ENCODE measurements at places on chromosomes 1 and 21.

- peak within 1 kb of the TSS; percentile 48 for H3K4me3 ChIP-seq
- DNase-seq, result no peak
- 0 out of 2 replicates have a peak, but pooled peaks cover 2% of the 10 kb centered on the region for H3K4me1 ChIP-seq
- H3K27me3 ChIP-seq, result peaks cover 5% of the 10 kb centered on the region
- peak within 1 kb of the TSS; percentile 77 for H3K27ac ChIP-seq
These were observed at the start of gene RAB13 for GRCh38 chr1:153985941-153986761. Gene RAB13 (minus strand): TSS chr1:153986339. CDS start chr1:153986236, 103 bp downstream.

DNA sequence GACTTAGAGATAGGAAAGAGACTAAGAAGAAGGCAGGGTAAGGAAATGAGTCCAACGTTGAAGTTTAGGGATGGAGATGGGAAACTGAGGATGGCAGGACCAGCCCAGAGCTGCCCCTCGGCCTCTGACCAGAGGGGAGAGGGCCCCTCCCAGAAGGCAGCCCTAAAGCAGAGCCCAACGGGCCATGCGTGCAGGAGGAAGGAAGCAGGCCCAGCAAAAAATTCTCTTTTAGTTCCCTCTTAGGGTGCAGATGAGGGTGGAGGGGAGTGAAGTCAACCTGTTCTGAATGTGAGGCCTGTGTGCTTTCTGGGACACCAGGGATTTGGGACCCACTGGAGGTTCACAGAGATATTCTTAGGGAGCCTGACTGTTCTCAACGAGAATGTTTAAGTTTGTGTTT lies 225.4 kb downstream of the RHOU start:
- no peaks in the 10 kb centered on the region for H3K4me1 ChIP-seq
- H3K27ac ChIP-seq, result no peak overlapping the region
- H3K27me3 ChIP-seq, result no peaks in the 10 kb centered on the region
- H3K36me3 ChIP-seq, result no peaks in the 10 kb centered on the region

- DNase-seq, result no peak
- H3K36me3 ChIP-seq, result no peaks in the 10 kb centered on the region
- H3K27ac ChIP-seq, result no peak overlapping the region
- no peak overlapping the region for H3K4me3 ChIP-seq
- no peaks in the 10 kb centered on the region for H3K27me3 ChIP-seq
- H3K4me1 ChIP-seq, result no peaks in the 10 kb centered on the region
These were observed 513.0 kb downstream of the NUF2 start for GRCh38 chr1:163834778-163835177.

- H3K4me3 ChIP-seq, result no peak overlapping the region
- H3K27me3 ChIP-seq, result no peaks in the 10 kb centered on the region
- no peaks in the 10 kb centered on the region for H3K4me1 ChIP-seq
- no peak for DNase-seq
- no peak overlapping the region for H3K27ac ChIP-seq
These were observed 116.8 kb downstream of the KCNJ6 start for GRCh38 chr21:37799211-37800056.

GRCh38 chr1:177306019-177306415 lies 135.3 kb downstream of the BRINP2 start:
- H3K36me3 ChIP-seq, result no peaks in the 10 kb centered on the region
- no peaks in the 10 kb centered on the region for H3K27me3 ChIP-seq
- H3K27ac ChIP-seq, result no peak overlapping the region
- no peaks in the 10 kb centered on the region for H3K4me1 ChIP-seq
- no peak overlapping the region for H3K4me3 ChIP-seq
- DNase-seq, result no peak

DNA sequence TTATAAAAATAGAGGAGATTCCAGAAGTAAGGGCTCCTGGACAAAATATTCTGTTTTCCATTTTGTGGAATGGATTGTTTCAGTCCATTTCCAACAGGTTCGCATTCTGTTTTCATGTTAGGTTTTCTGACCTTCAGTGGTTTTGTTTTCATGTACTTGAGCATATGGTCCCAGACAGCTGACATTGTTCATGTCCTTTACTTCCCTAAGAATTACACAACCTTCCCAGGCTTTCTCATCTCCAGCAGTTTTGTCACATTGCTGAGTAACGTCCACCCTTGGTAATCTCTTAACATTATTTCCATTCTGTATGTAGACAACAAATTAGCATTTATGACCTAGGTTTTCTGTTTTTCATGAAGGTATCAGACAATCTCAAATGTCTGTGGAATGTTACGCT lies 21.0 kb upstream of the ERRFI1 start:
- no peaks in the 10 kb centered on the region for H3K36me3 ChIP-seq

- no peak overlapping the region for H3K27ac ChIP-seq
- H3K27me3 ChIP-seq, result no peaks in the 10 kb centered on the region
- DNase-seq, result no peak
- H3K4me3 ChIP-seq, result no peak overlapping the region
These were observed 303.9 kb upstream of the DUSP10 start for GRCh38 chr1:222045786-222046185.

DNA sequence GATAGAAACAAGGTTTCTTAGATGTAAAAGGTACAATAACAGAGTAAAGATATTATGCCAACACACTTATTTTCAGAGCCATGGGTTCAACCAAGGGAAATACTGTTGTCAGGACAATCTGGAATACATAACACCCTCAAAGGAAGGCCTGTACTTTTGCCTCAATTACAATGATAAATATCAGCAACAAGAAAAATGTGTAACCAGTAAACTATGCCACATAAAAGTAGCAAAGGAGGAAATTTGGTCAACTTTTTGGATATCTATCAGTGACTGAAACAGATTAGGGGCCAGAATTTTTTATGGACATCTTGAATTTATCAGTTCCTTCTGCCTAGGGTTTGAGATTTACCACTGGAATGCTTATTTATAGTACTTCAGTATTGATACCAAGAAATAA lies 24.6 kb upstream of the RAP1GAP start:
- no peak overlapping the region for H3K27ac ChIP-seq
- H3K4me3 ChIP-seq, result no peak overlapping the region
- no peak for DNase-seq
- H3K4me1 ChIP-seq, result no peaks in the 10 kb centered on the region

DNA sequence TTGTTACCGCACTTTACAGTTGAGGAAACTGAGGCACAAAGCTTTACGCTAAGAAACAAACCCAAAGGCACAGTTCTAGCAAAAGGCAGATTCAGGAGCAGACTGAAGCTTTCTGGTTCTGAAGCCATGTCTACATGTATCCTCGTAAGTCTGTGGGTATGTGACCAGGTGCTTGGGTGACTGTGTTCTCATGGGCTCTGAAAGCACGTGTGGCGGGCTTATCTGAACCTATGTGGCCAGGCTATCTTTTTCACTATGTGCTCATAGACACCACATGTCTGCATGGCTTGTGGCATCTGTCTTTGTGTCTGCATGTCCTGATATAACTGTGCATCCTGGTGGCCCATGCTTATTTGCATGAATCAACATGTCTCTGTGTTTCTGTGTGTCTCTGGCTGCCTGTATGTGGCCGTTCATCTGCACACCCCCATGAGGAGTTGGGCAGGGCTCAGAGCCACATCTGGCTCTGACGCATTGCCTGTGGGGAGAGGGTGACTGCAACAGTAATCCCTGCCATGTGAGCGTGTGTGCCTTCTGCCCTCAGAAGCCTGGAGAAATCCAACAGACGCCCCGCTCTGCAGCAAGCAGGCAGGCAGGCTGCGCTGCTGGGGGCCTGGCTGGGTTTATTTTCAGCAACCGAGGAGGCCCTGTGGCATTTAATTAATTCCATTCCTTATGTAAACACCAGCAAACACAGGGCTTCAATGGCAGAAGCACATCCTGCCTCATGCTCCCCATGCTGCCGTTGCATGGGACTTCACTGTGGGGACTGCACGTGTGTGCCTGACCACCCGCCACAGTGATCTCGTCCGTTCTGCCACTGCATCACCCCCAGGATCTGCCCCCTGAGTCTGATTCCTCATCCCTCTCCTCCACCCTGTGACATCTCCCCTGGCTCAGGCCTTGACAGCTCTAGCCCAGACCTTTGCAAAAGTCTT lies 115.4 kb downstream of the TRABD2B start:
- no peak overlapping the region for H3K27ac ChIP-seq
- H3K27me3 ChIP-seq, result no peaks in the 10 kb centered on the region
- DNase-seq, result no peak
- H3K4me3 ChIP-seq, result no peak overlapping the region
- H3K4me1 ChIP-seq, result no peaks in the 10 kb centered on the region

DNA sequence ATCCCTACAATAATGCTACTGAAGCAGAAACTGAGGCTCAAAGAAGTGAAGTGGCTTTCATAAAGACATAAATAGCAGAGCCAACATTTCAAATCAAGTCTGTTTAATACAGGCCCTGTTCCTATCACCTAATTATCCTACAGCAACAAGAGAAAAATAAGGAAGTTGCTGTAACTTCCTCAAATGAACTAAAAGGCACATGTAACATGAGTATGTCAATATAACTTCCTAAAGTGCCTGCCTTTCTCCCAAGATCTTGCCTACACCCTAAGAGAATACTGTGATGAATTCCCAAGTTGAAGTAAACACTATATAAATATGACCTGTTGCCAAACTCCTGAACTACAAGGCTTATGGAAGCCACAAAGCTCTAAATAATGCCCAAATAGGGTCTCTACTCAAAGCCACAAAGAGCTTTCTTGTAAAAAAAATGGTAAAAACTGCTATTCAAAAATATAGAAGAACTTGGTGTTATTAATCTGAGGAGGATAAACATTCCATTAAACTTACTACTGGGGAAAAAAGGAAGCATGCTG lies 8.6 kb downstream of the BEND5 start:
- H3K36me3 ChIP-seq, result no peaks in the 10 kb centered on the region
- H3K27ac ChIP-seq, result no peak overlapping the region
- no peak for DNase-seq
- no peaks in the 10 kb centered on the region for H3K27me3 ChIP-seq
- no peaks in the 10 kb centered on the region for H3K4me1 ChIP-seq
- no peak overlapping the region for H3K4me3 ChIP-seq

DNA sequence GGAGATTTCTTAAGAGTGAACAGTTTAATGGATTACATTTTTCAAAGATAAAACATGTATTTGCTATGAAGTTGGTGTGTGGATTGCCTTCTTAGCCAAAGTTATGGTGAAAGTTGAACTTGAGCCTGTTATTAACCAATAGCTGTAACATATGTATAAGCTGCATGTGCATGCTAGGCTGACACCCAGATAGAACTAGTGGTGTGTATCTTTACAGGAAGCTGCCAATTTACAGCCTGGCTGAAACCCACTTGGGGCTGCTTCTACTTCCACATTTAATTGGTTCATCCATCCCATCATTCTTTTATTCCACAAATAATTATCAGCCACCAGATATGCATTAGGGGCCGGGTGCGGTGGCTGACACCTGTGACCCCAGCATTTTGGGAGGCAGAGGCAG lies 3.3 kb downstream of the PLA2G5 start:
- H3K4me1 ChIP-seq, result peaks cover 7% of the 10 kb centered on the region
- H3K4me3 ChIP-seq, result no peak overlapping the region
- DNase-seq, result no peak

DNA sequence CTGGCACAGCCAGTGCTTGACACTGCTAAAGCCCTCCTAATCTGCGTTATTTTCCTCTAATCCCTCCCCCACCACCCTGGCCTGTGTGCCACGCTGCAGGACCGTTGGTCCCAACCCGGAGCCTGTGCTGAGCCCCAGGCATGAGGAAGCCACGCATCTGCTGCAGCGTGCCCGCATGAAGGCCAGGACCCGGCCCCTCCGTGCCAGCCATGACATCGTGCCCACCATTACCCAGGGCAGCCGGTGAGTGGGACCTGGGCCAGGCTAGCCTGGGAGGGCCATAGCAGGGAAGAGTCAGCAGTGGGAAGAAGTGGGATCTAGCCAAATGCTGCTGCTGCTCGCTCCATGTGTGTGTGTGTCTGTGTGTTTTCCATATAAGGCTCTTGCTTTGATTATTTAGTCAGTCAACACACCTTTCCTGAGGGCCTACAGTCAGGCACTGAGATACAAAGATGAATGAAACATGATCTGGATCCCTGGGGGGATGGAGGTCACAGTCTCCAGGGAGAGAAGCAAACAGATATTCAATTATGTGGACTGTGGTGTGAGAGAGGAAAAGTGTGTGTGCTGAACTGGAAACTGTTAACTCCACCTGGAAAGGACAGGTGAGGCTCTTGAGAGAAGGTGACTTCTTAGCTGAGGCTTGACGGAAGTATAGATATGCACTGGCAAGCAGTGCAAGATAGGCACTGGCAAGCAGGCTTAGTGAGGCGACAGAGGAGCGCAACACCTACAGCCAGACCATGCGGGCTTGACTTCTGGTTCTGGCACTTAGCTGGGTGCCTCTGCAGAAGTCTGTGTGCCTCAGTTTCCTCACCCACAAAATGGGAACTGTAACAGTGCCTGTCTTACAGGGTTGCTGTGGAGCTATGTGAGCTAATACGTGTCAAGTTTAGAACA lies 15.9 kb downstream of the KIAA1614 start:
- H3K27ac ChIP-seq, result no peak overlapping the region
- no peaks in the 10 kb centered on the region for H3K27me3 ChIP-seq
- no peak overlapping the region for H3K4me3 ChIP-seq
- no peak for DNase-seq
- H3K4me1 ChIP-seq, result no peaks in the 10 kb centered on the region
- H3K36me3 ChIP-seq, result no peaks in the 10 kb centered on the region

GRCh38 chr1:156244712-156245111 lies 2.7 kb downstream of the BGLAP start:
- no peaks in the 10 kb centered on the region for H3K36me3 ChIP-seq
- no peak overlapping the region for H3K27ac ChIP-seq
- peaks cover 7% of the 10 kb centered on the region for H3K4me1 ChIP-seq
- H3K4me3 ChIP-seq, result no peak overlapping the region

DNA sequence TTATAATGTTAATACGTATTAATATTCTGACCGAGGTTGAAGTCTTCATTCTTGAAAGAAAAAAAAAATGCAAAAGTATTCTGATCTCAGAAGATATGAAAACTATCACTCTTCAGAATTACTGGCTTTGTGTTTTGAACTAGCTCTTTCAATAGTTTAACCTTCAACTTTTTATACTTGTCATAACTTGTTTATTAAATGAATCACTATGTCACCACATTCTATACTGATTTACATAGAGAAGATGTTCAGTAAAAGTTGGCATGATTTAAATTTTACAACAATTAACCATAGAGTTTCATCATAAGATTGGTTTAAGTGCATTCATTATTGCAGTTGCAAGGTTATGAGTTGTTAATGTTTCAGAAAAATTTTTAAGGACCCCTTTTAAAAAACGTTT lies 57.3 kb downstream of the HS2ST1 start:
- H3K4me1 ChIP-seq, result peaks cover 4% of the 10 kb centered on the region
- H3K4me3 ChIP-seq, result no peak overlapping the region
- DNase-seq, result no peak

DNA sequence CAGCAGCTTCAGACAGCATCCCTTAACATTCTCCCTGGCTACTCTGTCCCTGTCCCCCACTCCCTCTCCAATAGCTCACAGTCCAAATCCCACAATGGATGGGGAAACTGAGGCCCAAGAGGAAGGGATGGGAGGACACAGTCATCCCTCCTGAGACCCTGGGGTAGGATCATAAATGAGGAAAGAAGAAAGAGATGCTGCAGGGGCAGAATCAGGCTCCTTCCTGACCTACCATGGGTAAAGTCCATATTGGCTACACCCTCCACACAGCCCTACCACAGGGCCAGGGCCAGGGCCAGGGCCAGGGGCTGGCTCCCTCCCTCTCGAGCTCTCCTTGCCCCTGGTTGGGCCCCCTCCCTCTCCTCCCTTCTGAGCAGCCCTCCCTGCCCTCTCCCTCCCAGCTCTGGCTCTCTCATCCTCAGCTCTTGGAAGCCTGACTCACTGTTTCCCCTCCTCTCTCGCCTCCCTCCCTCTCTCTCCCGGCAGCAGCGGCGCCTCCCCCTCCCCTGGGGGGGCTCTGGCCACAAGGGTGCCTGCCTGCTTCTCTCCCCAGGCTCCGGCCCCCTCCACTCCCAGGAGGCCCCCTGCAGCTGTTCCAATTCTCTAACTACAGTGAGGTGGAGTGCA lies 4.9 kb downstream of the AHDC1 start:
- H3K4me3 ChIP-seq, result no peak overlapping the region
- no peaks in the 10 kb centered on the region for H3K4me1 ChIP-seq
- H3K27me3 ChIP-seq, result no peaks in the 10 kb centered on the region
- DNase-seq, result no peak
- no peaks in the 10 kb centered on the region for H3K36me3 ChIP-seq
- H3K27ac ChIP-seq, result no peak overlapping the region

Measured in MM.1S (cell line).